AG20443 (cell line): ENCODE measurements at places on chromosomes 4 and X.
A peak's percentile ranks its signal among the peaks of the same experiment; 100 is the strongest.

- no peak for DNase-seq
Observed at GRCh38 chr4:46894826-46895225, 14.2 kb downstream of the COX7B2 start.

DNA sequence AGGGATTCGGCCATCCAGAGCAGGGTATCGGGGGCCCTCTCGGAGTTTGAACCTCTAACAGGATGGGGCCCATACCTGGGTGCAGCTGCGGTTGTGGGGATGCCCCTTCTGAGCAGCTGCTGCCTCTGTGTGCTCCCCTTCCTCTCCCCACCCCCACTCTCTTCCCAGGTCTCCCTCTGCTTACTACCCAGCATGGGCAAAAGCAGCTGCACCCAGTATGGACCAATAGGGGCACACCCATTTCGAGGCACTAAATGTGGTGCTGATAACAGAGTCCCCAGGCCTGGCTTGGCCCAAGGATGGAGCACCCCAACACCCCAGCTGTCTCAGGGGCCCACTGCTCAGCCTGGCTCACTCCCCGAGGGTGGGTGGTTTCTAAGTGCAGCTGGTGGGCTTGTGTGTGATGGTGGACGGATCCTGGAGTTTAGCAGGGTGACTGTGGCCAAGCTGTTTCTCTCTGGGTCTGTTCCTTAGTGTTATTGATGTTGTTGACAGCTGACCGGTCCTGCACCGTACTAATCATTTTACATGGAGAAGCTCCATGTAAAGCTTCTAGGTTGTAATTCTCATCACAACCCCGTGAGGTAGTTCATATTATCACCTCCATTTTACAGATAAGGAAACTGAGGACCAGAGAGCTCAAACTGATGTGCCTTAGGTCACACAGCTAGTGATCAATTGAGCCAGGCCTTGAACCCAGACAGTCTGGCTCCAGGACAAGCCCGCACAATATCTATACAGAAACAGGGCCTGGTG is 13.1 kb upstream of the KIAA0232 start:
- no peak for DNase-seq

DNA sequence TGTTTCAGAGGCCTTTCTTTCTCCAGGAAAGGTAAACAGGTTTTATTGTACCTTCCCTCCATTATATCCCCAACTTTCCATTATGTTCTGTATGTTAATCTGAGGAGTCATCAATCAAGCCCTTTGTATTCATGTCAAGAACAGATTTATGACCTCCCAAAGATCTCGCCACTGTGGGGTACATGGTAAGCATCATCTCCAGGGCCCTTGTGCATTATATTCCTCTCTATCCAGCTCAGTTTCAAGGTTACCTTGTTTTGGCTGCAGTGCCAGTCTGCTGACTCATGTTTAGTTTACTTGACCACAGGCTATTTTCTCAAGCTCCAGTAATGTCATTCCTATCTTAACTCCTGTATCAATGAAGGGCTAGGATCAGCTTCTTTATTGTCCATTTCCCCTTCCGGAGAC is 125.1 kb upstream of the FRMPD4 start:
- DNase-seq = peak; percentile 6

- DNase-seq = no peak
Observed at GRCh38 chr4:94244087-94244828, 36.6 kb downstream of the SMARCAD1 start.

DNA sequence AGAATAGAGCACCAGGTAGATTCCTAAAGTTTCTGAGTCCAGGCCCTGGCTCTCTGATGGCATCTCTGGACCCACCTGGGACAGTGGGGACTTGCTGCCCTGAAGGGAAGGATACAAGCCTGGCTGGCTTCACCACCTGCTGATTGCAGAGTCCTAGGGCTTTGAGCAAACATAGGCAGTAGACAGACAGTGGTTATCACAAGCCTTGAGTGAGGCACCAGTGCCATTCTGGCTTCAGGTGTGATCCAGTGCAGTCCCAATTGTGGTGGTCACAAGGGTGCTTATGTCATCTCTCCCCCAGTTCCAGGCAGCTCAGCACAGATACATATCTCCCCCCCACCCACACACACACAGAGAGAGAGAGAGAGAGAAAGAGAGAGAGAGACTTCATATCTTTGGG is 6.6 kb upstream of the PRRG3 start:
- no peak for DNase-seq

DNA sequence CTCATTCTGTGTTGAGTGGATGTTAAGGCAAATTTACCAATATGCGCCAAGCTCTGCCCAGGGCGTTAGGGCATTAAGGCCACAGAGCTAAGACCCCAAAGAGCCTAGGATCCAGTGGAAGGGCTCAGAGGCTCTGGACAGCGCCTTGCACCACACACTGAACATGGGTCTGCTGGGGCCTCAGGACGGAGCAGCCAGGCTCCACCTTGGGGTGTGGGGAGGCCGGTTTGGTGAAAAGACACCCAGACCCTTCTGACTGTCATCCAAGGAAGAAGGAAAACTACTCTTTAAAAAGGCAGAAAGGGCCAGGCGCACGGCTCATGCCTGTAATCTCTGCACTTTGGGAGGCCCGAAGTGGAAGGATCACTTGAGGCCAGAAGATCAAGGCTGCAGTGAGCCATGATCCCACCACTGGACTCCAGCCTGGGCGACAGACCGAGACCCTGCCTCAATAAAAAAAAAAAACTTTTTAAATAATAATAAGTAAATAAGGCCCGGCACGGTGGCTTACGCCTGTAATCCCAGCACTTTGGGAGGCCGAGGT is 1.3 kb upstream of the MRFAP1 start:
- no peak for DNase-seq

DNA sequence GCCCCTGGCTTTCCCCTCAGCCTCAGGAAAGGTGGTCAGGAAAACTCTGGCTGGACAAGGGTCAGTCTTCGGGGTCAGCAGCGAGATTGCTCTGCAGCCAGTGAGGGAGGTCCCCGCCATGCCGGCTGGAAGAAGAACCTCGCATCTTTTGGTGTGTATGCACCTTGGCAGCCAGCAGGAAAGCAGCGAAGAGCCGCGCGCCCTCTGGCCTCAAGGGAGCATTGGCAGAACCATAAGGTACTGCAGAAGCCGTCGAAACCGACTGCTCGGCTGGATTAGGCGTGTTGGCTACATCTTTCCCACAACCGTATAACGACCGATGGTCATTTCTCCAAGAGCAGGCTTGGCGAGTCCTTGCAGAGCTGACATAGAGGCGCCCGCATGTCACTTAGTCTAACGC is 48.3 kb downstream of the GPR143 start:
- no peak for DNase-seq

DNA sequence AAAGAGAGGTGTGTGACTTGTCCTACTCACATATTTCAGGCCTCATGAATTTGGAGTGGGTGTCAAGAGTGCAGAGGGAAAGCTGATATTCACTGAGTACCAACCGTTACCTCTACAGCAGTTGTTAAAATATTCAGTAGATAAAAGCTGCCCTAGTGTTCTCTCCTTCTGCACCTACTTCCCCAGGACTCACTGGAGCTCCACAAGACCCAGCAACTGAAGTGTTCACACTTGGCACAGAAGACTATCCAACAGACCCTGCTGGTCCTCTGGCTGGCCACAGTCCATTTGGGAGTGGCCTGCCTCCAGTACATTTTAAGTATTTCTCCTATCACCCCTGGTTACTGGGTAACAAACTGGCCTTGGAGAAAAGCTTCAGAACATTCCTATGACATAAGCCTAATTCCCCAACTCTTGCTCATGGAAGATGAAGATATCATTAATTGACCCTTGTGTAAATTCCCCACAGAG is 70.8 kb downstream of the PPARGC1A start:
- DNase-seq = peak; percentile 32

- DNase-seq = no peak
Observed at GRCh38 chr4:124710911-124711310, 1.6 kb downstream of the ANKRD50 start.

DNA sequence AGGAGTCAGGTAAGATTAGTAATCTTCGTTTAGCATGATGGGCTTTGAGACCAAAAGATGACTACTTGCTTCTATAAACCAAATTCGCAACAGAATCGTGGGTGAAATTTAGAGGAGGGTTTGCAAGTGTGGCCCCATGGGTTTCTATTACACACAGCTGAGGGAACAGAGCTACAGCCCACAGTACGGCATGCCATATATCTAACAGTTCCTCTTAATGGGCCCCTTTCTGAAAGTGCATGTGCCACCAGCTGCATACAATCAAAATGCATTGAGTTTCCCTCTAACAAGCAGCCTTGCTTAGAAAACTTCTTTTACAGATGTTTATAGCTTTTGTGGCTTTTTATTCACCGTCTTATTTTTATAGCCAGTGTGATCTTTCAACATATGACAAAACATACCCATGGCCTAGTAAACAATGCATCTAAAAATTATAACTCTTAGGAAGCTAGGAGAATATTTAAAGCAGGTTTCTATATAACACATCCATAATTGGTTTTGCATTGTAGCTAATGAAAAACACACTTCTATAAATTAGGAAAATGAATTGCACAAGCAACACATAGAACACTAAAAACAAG is 202.1 kb downstream of the PRDM5 start:
- no peak for DNase-seq

DNA sequence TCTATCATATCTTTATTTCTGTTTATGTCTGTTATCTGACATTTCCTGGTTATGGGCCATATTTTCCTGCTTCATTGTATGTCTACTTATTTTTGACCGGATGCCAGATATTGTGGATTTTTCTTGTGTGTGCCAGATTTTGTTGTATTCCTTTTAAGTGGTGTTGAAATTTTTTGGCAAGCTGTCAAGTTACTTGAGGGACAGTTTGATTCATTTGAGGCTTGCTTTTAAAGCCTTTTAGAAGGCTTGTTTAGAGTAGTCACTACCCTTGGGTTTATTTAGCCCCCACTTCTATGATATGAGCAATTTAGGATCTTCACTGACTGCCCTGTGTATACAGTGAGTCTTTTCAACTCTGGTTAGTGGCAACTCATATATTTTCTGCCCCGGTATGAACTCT is 29.2 kb upstream of the NPY2R start:
- DNase-seq = no peak

GRCh38 chr4:122539861-122540465 is 80.9 kb downstream of the IL21 start:
- DNase-seq = no peak

- DNase-seq = peak; percentile 85
Observed at GRCh38 chr4:139014371-139015268, 961 bp upstream of the NOCT start.

DNA sequence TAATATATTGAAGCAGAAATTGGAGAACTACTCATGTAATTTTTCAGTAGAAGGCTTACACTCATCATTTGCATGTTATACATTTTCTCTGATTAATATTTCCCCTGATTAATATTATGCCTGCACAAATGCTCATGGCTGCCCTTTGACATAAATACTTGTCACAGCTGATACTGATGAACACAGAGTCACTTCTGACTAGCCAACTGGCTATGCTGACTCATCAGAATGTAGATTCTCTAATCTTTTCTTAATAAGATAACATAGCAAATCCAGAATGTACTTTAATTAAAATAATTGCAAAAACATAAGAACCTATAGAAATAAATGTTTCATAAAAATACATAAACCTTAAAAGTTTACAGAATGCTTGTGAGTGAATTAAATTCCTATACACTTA is 52.4 kb upstream of the C4orf54 start:
- DNase-seq = no peak

- peak; percentile 9 for DNase-seq
Observed at GRCh38 chr4:51895158-51895557, 52.2 kb downstream of the DCUN1D4 start.

DNA sequence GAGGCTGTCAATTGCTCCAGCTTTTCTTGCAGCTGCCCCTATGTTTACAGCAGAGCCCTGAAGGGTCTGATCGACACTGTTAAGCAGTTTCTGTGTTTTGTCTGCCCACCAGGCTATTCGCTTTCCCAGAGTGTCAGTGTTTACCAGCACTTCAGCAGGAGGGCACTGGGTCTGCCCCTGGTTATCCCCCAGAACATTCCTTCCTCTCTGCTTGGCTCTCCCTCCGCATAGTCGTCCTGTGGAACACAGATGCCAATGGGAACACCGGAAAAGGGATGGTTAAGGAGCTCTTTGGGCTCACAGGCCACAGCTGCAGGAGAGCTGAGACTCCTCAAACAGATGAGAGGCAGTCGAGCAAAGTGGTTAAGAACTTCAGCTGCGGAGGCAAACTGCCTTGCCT is 71.3 kb upstream of the FBXW7 start:
- no peak for DNase-seq

DNA sequence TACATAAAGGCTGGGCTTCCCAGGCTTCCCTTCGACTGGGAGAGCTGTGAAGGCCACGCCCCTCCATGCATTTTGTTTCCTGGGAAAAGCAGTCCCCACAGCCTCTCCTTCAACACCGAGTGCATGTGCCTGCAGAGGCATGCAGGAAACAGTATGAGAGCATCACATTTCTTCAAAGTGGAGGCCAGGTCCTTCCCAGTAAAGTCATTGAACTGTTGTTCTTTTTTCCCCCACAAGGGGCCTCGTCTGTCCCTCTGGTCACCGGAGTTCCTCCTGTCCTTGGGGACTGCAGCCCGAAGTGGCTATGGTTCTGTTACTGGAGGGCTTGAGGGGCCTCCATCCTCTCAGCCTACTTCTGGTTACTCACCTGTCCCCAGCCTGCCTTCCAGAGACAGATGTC is 56.0 kb downstream of the RAI2 start:
- no peak for DNase-seq

GRCh38 chrX:131067846-131068745 is 9.9 kb downstream of the ARHGAP36 start:
- DNase-seq = no peak

DNA sequence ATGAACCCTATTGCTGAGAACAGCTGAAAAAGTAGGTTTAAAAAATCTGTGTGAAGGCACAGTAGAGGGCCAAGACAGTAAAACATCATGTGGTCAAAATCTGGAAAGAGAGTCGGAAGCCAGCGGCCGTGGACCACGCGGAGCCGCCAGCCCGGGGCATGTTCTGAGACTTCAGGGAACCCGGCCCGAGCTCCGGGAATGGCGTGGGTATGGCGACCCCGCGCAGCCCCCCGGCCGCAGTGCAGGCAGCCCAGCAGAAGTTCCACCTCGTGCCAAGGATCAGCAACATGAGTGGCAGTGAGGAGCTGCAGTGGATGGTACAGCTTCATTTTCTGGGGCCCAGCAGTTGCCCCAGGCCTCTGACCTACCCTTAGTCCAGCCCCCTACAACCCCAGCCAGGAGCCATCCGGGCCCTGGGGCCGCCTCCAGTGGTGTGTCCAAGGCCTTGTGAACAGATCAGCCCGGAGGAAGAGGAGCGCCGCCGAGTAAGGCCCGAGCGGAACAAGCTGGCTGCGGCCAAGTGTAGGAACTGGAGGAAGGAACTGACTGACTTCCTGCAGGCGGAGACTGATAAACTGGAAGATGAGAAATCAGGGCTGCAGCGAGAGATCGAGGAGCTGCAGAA is 94.2 kb downstream of the LARP1B start:
- no peak for DNase-seq

DNA sequence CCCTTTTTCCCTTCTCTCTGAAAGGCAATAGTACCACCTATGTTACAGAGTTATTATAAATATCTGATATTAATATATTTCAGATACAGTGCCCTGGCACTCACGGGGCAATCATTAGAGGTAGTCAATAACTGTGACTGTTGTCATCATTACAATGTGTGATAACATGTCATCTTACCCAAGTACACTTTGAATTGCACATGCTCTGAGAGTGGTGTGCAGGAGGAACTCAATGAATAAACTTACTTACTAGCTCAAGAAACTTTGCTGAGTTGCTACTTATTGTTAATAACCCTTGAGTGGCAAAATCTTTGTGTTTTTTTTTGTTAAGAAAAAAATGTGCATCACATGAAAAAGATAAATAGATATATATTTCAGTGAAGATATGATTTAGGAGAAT is 275.1 kb upstream of the RASGEF1B start:
- no peak for DNase-seq
